ENCODE measurements at places on chromosomes 5 and 9.

DNA sequence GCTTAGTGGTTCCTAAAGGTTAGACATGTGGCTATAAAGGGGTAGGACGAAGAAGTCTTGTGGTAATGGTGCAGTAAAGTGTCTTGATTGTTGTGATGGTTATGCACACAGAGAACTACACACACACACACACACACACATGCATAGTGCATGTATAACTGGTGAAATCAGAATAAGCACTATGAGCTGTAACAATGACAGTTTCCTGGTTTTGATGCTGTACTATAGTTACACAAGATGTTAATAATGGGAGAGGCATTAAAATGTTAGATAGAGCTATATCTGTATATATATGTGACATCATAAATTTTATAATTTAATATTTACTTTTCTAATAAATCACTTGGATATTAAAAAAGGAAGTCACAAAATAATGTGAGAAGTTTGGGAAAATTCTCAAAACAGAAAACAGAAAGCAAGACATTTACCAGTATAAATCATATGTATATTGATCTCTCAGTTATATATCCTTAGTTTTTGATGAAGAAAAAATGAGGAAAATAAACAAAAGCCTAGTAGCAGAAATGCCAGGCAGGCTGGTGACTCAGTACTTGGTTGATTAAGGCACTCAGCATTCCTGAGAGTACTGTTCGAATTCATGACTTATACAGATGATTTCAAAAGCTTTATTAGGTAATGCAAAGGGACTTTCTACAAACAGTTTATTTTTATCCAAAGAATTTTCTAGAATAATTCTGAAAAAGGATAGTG, 350.5 kb upstream of the DAB2 start:
- DNase-seq: no peak

GRCh38 chr5:142246-142810, 49.0 kb upstream of the LRRC14B start:
- DNase-seq: no peak

DNA sequence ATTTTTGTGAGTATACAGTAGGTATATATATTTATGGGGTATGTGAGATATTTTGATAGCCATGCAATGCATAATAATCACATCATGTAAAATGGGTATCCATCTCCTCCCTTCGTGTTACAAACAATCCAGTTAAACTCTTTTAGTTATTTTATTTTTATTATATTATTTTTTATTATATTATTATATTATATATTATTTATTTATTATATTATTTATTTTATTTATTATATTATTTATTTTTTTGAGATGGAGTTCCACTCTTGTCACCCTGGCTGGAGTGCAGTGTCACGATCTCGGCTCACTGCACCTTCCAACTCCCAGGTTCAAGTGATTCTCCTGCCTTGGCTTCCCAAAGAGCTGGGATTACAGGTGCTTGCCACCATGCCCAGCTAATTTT, 138.6 kb downstream of the WDR70 start:
- no peak for DNase-seq

- no peak for DNase-seq
Observed at GRCh38 chr9:75378036-75378435, 289.7 kb downstream of the OSTF1 start.

DNA sequence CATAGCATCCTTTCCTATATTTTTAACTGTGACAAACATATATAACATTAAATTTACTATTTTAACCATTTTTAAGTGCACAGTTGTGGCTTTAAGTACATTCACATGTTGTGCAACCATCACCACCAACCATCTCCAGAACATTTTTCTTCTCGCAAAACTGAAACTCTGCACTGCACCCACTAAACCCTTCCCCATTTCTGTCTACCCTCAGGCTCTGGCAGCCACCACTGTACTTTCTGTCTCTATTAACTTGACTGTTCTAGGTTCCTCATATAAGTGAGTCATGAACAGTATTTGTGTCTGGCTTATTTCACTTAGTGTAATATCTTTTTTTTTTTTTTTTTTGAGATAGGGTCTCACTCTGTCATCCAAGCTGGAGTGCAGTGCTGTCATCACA, 25.5 kb downstream of the KCNMB1 start:
- DNase-seq: no peak

DNA sequence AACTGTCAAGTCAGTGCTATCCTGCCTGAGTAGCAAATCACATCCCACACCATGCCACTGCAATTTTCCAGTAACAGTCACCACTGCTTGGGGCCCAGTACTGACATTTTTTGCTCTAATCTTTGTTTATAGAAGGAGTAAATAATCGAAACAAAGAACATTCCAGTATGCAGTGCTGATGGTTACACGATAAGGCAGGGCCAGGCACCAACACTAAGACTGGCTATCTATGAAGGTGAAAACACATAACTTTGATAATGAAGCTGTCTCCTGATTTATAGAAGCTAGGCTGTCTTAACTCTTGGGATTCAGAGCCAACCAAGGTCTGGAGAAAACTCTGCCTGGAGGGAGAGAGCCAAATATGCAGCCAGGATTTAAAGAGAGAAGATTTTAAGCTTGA, 365.3 kb downstream of the BNC2 start:
- no peak for DNase-seq

Data from COR-L47 (cell line).